ENCODE measurements at places on chromosomes 11 and 22.

- DNase-seq: no peak
These were observed 7.7 kb downstream of the MUC5AC start for GRCh38 chr11:1165256-1166041.

DNA sequence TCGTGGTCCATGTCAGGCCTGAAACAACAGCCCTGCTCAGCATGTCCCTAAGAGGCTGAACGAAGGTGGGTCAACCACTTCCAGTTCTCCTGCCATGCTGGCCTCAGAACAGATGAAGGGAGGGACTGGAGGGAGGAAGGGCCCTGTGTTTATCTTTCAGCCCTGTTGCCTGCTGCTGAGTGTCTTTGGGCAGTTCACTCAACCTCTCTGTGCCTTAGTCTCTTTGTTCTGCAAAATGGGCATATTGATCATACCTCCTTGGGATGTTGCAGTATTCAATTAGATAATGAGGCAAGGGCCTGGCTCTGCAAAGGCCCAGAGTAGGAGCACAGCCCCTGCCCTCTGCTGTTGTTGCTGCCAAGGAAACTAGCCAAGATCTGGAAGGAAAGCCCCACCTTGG lies 207.5 kb downstream of the MN1 start:
- DNase-seq: no peak

DNA sequence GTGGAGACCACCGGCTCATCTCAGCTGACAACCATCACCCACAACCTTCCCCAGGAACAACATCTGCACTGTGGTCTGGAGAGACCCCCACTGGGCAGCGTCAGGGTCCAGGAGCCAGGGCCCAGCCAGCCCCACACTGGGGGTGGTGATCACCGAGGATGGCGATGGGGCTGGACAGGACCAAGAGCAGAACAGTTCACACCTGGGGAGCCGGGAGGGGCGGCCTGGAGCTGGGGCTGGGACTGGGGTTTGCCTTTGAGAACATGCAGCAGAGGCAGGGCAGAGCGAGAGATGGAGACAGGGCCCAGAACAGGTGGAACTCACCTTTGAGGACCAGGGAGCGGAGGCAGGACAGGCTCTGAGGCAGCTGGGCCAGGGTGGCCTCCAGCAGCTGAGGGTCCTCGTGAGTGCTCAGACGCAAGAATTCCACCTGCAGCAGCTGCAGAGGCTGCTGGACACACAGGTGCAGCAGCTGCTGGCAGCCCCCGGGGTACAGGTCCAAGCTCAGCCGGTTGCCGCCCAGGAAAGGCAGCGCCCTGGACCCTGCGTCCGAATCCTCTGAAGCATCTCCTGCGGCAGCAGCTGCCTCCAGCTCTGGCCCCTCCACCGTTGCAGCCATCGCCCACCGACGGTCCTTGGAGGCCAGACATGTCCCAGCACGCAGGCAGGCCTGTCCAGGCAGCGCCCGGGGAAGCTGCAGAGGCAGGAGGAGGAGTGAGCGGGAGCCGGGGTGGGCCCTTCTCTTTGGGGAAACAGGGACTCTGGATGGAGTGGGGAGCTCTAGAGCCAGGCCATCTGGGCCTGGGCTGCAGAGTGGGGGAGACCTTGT lies 1.0 kb downstream of the PIDD1 start:
- DNase-seq: no peak

DNA sequence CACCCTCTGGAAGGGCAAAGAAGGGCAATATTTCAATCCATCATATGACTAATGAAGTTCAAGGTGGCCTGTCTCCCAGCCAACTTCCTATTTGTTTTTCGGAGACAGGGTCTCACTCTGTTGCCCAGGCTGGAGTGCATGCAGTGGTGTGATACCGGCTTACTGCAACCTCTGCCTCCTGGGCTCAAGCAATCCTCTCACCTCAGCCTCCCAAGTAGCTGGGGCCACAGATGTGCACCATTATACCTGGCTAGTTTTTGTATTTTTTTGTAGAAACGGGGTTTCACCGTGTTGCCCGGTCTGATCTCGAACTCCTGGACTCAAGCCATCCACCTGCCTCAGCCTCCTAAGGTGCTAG lies 13.4 kb downstream of the ABTB2 start:
- DNase-seq: no peak

DNA sequence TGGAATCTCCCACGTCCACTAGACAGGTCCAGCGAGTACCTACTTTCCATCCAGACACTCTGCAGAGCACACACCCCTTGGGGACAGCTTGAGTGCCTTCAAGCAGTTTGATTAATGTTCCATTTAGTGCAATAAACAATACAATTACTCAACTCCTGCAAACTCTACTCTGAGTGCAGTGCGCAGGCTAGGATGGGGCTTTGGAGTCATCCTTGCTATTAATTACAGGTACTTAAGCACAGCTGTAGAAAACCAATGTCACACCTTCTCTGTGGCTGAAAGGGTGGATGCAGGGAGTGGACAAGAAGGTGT lies 82.6 kb downstream of the MN1 start:
- DNase-seq: no peak

- no peak for DNase-seq
These were observed 7.8 kb downstream of the MS4A12 start for GRCh38 chr11:60500276-60500910.

DNA sequence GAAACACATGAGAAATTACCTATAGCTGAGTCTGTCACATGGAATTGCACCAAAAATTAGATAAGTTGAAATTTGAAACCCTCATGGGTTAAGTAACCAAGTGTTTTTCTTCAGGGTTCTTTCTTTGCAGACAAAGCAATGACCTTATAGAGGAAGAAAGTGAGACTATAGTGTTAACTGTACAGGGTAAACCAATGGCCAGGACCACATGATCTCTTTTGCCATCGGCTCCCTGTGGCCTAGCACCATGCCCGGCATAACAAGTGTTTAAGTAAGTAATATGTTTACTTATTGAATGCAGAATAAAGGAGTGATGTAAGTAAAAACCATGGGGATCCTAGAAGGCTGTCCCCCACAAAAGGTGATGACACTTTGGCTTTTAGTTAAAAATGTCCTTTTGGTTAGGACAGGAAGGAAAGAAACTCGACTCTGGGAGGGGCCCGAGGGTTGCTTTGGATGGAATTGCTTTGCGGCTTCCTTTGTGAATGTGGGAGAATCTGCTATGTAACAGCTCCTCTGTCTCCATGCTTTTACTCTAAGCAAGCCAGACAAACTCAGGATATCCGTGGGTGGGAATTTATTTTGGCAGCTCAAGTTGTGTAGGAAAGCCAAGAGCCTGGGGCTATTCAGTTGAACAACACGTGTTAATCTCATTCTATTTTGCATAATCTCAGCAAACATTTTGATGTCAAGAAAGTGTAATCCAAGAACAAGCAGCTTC lies 454.7 kb downstream of the INSC start:
- no peak for DNase-seq

DNA sequence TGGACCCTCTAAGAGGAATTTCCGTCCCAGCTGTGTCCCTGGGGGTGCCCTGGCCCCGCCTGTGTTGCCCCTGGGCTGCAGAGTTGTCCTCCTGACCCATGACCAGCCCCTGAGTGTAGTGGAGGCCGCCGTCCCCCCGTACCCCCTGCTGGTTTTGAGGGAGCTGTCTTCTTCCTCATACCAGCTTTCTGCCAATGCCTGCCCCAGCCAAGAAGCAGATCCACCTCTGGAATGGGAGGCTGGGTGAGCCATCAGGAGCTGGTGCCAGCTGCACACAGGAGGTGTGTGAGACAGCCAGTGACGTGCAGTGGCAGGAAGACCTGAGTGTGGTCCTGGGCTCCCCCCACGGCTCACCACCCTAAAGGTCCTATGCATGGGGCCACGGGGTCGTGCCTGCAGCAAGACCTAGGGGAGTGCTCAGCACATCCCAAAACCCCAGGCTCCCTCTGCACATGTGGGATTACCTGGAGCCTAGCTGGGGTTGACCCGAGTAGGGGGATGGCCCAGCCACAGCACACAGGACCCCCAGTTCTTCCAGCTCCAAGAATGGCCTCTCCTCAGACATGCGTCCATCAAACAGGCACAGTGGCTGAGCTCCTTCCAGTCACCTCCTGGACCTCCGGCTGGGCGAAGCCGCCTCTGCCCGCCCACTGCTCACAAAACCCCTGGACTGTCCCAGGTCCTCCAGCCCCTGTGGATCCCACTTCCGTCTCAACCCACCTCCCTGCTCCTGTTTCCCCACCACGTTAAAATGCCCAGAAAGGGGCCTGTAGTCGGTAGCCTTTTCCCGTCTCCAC lies 647.6 kb downstream of the BRD1 start:
- no peak for DNase-seq

GRCh38 chr11:83836883-83837654 lies 550.9 kb upstream of the CCDC90B start:
- DNase-seq: no peak

Measured in CD4-positive, alpha-beta T cell treated with Interleukin-2 at 100 ng/mL for 4 hours (primary cell).